ENCODE measurements at places on chromosomes 3 and 15.

GRCh38 chr3:56878074-56878473 lies 76.3 kb upstream of the ARHGEF3 start:
- peak; percentile 37 for DNase-seq

- DNase-seq = no peak
Observed at GRCh38 chr3:52299879-52300611, 12.4 kb downstream of the GLYCTK start.

GRCh38 chr3:64345371-64345770 lies 120.1 kb upstream of the PRICKLE2 start:
- no peak for DNase-seq

DNA sequence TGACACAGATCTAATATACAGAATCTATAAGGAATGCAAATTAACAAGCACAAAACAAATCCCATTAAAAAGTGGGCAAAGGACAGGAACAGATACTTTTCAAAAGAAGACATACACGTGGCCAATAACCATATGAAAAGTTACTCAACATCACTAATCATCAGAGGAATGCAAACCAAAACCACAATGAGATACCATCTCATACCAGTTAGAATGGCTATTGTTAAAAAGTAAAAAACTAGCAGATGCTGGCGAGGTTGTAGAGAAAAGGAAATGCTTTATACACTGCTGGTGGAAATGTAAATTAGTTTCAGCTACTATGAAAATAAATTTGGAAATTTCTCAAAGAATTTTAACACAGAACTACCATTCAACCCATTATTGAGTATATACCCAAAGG lies 50.7 kb downstream of the ADAMTS17 start:
- no peak for DNase-seq

- no peak for DNase-seq
Observed at GRCh38 chr15:51226576-51227210, 111.7 kb downstream of the CYP19A1 start.

DNA sequence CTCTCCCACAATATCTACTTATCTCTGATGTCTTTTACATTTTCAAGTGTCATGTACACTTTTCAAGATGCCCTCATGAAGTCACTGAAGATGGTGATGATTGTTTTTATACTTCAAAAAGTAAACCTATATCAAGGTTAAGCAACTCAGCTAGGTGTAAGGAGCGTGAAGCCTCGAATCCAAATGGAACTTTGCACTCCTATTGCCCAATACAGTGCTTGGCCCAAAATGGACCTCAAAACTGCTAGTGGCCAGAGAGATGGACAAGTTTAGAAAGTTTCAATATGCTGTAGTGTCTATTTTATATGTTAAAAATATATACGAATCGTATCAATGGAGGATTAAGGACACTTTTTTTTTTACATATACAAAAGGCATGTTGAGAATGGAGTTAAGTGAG lies 167.7 kb downstream of the CHL1 start:
- no peak for DNase-seq

DNA sequence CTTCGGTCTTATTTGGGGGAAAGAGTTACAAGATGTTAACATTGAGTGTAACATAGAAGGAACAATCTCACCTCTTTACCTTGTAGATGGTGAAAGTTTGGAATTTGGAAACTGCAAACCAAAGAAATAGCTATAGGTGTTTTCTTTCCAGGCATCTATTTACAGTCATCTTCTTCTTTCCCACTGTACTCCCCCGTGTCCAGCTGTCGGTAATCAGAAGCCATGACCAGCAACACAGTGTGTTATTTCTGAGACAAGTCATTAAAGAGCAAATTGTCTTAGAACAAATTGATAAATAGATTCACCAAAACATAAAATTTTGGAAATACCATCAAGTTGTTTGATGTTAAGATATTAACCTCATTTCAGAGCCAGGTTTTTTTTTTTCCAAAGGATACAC lies 590.5 kb upstream of the NAALADL2 start:
- no peak for DNase-seq

DNA sequence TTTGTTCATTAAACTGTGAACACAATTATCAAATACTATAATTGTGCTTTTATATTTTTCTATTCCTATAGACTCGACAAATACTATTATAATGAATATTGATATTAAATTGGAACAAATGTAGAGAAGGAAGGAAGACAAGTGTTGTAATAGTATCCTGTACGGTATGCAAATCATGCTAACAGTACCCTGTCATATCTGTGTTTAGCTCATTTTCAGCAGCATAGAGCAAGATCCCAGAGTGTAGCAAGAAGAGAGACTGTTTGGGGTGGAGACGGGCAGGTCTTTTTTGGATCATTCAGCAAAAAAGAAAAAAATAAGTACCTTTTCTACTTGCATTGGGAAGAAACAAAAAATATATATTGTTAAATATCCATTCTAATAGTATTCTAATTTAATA lies 224.1 kb downstream of the TPRG1 start:
- DNase-seq = no peak

- no peak for DNase-seq
Observed at GRCh38 chr15:72196409-72197040, 1.1 kb downstream of the GRAMD2A start.

DNA sequence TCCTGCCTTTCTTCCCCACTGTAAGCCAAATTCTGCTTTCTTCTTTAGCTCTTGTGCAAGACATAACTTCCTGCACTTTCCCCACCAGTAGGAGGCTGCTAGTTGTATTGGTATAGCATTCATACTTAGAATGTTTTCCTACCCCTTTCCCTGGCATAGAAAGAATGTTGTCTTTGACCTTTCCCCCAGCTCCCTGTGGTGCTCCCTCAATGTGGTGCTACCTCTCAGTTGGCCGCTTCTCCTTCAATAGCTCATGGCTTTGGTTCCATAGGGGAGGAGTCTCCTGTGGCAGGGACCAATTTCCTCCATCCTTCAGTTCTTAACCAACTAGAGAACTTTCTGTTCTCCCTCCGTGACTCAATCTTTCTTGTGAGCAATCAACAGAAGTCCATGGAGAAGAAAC lies 67.5 kb upstream of the AKAP13 start:
- DNase-seq = no peak
